ENCODE measurements at places on chromosomes 11 and 22. TPM values are rescaled to one million over a fixed set of nuclear protein-coding genes. Genes with fewer than 3 reads are reported as not detected.

CTSF gene
- total RNA-seq = 55.0 TPM

KLHL35 gene
- 1.3 TPM for total RNA-seq

OR2AG1 gene
- total RNA-seq = not detected

DNA sequence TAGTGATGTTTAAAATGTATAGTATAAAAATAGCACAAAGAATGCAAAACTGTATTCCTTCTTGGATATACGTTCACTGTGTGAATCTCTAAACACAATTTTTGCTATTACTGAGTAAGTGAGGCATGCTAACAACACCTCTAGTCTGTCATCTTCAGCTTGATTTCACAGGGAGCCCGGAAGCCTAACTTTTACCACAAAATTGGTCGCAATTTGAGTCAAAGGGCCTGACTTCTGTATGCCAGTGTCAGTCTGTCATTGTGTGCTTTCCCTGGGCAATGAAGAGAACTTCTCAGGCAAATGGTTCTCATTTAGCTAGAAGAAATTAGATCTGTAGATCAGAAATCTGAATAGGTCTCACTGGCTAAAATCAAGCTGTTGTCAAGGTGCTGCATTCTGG lies 1059.5 kb downstream of the FAM181B start:
- H3K4me3 ChIP-seq = no peak overlapping the region
- H3K27ac ChIP-seq = no peak overlapping the region
- no peak for DNase-seq
- H3K4me1 ChIP-seq = no peaks in the 10 kb centered on the region
- no peaks in the 10 kb centered on the region for H3K36me3 ChIP-seq

- DNase-seq = peak; percentile 82
- peaks cover 4% of the 10 kb centered on the region for H3K4me1 ChIP-seq
- no peak overlapping the region for H3K27ac ChIP-seq
- H3K4me3 ChIP-seq = no peak overlapping the region
- no peaks in the 10 kb centered on the region for H3K27me3 ChIP-seq
Measured at GRCh38 chr11:114321621-114322257, 25.5 kb downstream of the NNMT start.

DNA sequence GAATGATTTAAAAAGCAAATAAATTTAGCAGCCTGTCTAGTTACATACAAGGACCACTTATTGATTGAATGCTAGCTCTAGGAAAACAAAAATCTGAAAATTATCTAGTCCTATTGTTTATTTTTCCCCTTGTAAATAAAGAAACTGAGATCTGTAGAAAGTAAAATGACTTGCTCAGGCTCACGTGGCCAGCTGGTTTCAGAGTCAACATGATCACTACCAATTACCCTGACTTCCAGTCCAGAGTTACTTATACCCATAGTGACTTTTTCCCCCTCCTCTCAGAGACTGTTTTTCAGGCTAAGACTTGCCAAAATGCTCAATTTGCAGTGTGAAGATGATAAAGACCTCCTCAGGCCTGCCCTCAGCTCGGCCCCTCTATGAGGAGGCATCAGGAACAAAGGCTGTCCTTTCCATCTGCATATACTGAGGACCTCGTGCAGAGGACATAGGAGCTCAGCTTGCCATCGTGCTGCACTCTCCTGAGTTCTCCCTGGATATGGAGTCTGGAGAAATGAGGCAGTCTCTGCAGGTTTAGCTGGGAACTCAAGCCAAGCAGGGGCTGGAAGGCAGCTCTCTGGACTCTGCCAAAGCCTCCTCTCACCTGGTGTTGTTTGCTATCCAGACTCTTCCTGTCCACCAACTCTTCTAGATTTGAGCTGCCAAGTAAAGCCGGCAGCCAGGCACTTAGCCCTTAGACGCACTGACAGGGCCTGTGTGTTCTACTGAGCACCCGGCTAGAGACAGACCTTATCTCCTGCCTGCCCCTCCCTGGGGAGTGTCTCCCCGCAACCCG lies 883.3 kb downstream of the NTM start:
- H3K27ac ChIP-seq = no peak overlapping the region
- H3K36me3 ChIP-seq = no peaks in the 10 kb centered on the region
- DNase-seq = no peak
- no peaks in the 10 kb centered on the region for H3K4me1 ChIP-seq
- H3K4me3 ChIP-seq = no peak overlapping the region
- H3K27me3 ChIP-seq = no peaks in the 10 kb centered on the region

All from fibroblast of lung (primary cell).